HCEC 1CT (cell line): ENCODE measurements at places on chromosomes 2 and 18.

GRCh38 chr18:4831791-4832375 is 365.2 kb downstream of the AKAIN1 start:
- no peak for DNase-seq

DNA sequence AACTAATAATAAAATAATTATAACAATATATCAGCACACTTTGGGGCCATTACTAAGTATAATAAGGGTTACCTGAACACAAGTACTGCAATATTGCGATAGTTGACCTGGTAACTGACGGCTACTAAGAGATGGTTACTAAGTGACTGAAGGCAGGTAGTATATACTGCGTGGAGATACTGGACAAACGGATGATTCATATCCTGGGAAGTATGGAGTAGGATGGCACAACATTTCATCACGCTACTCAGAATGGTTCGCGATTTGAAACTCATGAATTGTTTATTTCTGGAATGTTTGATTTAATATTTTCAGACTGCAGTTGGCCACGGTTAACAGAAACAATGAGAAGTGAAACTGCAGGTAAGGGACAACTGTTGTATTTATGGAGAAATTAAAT is 39.5 kb upstream of the FLACC1 start:
- no peak for DNase-seq

DNA sequence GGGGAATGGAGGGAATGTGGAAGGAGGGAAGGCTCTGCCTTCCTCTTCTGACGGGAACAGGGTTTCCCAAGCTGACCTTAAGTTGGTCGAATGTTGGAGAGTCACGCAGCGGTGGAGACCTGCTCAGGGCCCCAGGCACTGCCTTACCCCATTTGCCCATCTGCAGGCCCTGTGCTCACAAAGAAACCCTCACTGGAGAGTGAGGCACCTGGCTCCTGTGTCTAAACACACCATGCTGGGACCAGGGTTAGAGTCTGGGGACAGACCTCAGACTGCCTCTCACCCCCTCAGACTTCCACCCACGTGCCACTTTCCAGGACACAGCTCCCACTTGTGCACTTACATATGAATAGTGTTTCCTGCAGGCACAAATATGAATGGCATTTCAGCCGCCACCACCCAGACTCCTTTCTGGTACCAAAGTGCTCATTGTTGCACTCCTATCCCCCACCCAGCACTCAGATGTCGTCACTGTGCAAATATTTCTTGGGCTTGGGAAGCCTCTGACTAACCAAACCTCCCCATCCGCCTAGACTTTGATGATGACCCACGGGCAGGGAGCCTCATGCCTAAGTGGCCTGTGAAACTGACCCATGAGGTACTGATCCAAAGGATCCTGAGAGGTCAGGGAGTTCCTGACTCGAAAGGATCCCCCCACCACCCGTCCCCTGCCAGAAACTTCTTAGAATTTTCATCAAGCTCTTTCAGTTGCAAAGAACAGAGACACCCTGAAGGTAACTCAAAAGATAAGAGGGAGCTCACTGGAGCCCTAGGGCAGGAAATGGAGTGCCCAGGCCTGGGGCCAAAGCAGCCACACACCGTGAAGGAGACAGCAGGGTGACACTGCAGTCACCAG is 78.3 kb downstream of the STPG4 start:
- peak; percentile 97 for DNase-seq

DNA sequence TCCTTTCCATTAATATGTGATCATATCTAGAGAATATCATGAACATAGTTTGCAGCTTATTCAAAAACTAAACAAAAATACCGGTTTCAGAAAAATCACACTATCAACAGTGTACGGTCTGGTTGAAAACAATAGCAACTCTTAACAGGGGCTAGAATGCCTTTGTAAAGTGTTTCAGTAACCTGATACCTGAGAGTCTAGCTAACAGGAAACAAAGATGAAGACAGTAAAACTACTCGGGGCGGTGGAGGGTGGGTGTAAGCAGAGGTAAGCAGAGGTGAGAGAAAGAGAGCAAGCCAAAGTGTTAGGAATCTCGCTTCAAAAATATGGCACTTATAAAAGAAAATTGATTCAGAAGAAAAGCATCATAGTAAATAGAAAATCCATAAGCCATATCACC is 109.0 kb upstream of the RGPD4 start:
- DNase-seq, result no peak

GRCh38 chr2:17303521-17303920 is 214.7 kb downstream of the RAD51AP2 start:
- peak; percentile 81 for DNase-seq

GRCh38 chr2:134508391-134508790 is 210.4 kb downstream of the TMEM163 start:
- DNase-seq, result no peak

DNA sequence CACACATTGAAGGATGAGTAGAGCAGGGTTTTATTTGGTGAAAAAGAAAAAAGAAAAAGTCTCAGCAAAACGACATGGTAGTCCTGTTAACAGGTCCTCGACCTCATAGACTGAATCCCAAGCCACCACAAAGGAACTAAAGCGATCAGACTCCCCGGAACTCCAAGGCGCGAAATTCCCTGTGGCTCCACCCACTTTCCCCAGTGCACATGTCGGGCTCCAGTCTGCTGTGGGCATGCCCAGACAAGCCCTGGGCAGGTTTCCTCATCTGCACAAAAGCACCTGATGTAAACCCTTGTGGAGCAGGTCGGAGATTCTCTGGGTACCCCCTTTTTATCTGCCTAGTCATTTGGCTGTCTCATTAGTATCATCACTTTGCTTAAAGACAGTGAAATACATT is 170.7 kb upstream of the FSIP2 start:
- no peak for DNase-seq

- peak; percentile 56 for DNase-seq
Measured at GRCh38 chr2:141317986-141318385, 812.8 kb downstream of the LRP1B start.

DNA sequence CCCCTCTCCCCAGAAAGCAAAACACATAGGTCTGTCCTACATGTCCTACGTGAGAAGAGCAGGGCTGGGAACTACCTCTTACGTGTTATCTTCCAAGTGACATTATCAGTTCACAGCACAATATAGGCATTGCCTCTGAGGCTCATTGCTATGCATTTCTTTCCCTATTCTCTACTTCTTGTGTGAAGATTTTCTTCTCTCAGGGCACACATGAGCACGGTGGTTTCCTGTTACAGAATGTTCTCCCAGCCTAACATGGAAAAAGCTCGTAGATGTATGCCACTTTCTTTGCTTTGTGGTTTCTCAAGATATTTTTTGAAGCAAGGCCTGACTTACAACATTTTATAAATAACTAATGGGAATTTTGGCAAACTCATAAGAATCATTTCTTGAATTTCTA is 19.4 kb upstream of the DSC3 start:
- no peak for DNase-seq

DNA sequence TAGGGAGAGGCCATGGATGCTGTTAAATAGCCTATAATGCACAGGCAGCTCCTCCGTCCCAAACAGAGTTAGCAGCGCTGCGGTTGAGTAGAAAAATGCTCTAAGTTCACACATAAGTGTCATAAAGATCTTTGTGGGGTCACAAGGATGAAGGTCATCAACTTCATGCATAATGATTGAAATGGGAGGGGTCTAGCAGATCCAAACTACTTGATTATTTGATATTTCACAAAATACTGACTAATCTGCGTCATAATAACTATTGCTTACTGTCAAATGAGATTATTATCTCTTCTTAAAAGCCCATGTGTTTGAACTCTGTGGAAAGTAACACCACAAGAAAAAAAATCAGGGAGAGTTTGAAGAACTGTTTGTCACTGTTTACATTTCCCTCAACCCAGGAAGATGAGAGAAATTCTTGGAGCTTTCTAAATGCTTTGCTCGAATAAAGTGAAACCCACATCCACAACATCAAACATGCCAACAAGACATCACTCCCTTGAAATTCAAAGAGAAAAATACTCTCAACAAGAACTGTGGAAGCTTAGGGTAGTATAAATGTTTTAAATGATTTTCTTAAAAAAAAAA is 50.5 kb upstream of the CREB1 start:
- DNase-seq, result no peak

DNA sequence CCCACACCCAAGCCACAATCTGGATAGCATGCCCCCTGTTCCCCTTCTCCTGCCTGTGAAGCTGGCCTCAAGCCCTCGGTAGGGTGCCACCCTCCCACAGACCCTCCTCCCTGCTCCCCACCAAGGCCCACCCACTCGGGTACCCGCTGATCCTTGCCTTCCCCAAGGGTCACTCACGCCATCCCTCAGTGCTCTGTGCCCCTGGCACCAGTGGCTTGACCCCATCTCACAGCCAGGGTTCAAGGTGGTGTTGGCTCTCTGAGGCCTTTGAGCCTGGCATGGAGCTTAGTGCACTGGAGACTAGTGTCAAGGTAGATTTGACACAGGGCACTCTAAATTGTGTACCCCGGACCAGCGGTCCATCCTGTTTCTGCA is 11.9 kb downstream of the ADRA2B start:
- no peak for DNase-seq

GRCh38 chr18:30925795-30926194 is 116.7 kb downstream of the DSC3 start:
- no peak for DNase-seq

- no peak for DNase-seq
Measured at GRCh38 chr18:30489890-30490643, 552.5 kb downstream of the DSC3 start.

GRCh38 chr2:184927040-184927439 is 328.7 kb downstream of the ZNF804A start:
- DNase-seq, result no peak

DNA sequence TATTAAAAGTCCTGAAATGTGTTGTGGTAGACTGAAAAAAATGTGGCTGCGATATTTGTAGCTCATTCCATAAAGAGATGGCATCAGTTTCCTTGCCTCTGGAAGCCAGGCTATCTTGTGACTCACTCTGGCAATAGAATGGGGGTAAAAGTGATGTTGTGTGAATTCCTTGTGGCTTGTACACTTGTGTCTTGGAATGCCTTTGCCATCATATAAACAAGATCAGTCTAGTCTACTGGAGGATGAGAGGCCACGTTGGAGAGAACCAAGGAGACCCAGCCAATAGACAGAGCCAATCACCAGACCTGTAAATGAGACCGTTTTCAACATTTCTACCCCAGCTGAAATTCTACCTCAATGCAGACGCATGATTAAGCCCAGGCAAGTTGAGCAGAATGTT is 254.1 kb downstream of the TRIB2 start:
- DNase-seq, result peak; percentile 48

DNA sequence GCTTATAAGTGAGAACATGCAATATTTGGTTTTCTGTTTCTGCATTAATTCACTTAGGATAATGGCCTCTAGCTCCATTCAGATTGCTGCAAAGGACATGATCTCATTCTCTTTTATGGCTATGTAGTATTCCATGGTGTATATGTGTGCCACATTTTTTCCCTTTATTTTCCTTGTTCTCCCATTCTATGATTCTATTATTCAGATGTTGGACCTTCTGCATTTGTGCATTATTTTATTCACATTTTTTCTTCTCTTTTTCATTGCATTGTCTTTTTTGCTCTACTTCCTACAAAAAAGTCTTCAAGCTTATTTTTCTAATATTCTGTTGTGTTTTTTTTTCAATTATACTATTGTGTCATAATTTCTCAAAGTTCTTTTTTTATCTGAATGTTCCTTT is 11.1 kb upstream of the ANTXR1 start:
- no peak for DNase-seq

DNA sequence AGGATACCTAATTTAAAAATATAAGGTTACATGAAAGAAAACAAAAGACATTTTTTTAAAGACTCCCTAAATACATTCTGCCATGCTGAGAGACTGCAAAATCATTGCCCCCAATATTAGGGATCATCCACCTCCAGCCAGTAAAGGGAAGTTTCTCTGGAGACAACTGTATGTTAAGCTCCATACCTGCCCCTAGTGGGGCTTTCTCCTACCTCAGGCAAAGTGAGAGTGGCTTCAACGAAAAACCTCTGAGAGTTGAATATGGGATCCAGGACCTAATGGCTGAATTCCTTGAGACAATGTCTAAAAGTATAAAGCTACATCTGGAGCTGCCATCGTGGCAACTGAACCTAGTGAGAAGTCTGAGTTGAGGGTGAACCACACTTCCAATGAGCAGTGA is 248.1 kb upstream of the FIGN start:
- DNase-seq, result no peak

DNA sequence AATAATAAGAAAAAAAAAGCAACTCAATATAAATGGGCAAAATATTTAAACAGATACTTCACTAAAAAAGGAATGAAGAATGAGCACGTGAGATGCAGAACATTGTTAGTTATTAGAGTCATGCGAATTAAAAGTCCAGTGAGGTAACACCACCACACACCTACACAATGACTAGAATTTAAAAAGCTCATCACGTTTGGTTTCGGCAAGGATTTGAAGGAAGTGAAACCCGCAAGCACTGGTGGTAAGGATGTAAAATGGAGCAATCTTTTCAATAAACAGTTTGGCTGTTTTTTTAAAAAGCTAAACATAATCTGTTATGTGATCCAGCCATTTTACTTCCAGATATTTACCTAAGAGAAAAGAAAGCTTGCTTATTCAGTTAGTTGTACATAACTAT is 1181.6 kb upstream of the CELF4 start:
- no peak for DNase-seq

- peak; percentile 10 for DNase-seq
Measured at GRCh38 chr18:36128530-36128870, 640 bp downstream of the SLC39A6 start.

- no peak for DNase-seq
Measured at GRCh38 chr18:35038881-35039491, 2.2 kb upstream of the MAPRE2 start.

GRCh38 chr2:170823088-170823897 is 6.6 kb downstream of the GAD1 start:
- no peak for DNase-seq
